ENCODE measurements at places on chromosomes 13 and 19.

DNA sequence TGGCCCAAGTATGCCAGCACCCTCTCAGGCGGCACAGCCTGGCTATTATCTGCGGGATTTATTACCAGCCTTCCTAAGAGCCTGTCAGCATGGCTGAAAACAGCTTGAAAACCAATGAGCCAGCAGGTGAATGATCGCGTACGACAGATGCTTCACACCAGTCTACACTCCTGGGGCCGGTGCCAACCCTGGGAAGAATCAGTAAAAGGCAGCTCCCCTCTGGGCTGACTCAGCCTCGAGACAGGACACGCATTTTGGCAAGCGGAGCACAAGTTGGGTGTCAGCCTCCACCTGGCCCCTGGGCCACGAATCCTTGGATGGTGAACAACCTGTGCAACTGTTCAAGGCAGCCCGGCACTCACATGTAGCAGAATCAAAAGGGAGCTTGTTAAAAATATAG lies 15.6 kb downstream of the EMP3 start:
- peak; percentile 69 for DNase-seq

- no peak for DNase-seq
Measured at GRCh38 chr19:17966550-17967256, at the start of gene KCNN1. KCNN1 (plus strand) TSS chr19:17967107; CDS start chr19:17973889, 6,782 bp downstream.

DNA sequence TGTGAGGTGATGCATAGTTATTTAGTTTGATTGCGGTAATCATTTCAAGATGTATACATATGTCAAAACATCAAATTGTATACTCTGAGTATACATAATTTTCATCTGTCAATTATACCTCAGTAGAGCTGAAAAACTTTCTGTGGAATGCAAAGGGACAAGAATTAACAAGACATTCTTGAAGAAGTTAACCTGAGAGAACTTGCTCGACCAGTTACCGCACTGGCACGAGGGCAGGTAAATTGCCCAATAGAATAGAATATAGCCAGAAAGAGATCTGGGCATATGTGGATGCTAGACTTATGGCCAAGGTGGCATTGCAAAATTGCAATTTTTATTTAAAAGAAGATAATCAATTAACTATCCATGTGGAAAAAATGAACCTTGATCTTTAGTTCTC lies 42.3 kb upstream of the GJB6 start:
- no peak for DNase-seq

DNA sequence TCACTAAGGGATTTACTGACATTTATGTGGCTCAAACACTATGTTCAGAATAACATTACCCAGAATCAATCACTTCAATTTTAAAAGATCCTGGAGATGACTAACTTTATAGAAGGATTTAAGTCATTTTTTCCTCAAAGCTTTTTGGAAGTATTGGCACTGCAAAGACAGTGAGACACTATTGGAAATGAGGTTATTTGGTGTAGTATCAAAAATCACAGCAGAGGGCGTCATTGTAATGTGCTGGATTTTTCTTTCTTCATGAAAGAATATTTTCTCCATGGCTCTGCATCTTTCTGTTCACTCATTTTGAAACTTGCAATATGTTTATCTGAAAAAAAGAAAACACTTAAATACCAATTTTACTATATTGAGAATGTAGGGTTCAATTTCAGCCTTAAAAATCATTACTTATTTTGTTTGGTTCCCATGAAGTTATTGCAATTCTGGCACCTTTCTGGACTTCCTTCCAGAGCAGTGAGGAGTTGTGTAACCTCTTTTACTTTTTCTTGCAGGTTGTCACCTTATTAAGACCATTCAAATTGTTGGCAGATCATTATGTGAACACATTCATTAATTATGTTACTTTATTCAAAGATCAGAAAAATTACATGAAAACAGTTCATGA lies 3.7 kb upstream of the CSNK1A1L start:
- DNase-seq = peak; percentile 23

DNA sequence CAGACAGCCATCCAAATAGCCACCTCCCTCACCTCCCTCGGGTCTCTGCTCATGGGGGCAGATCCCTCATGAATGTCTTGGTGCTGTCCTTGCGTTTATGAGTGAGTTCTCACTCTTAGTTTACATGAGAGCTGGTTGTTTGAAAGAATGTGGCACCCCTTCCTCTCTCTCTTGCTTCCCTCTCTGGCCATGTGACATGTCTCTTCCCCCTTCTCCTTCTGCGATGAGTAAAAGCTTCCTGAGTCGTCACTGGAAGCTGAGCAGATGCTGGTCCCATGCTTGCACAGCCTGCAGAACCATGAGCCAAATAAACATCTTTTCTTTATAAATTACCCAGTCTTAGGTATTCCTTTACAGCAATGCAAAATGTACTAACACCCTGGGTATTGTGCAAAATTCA lies 208.7 kb downstream of the LACC1 start:
- no peak for DNase-seq

GRCh38 chr13:24863748-24864540 lies 100.0 kb downstream of the RNF17 start:
- no peak for DNase-seq

- DNase-seq = no peak
Measured at GRCh38 chr19:8481616-8482015, 20.8 kb downstream of the PRAM1 start.

DNA sequence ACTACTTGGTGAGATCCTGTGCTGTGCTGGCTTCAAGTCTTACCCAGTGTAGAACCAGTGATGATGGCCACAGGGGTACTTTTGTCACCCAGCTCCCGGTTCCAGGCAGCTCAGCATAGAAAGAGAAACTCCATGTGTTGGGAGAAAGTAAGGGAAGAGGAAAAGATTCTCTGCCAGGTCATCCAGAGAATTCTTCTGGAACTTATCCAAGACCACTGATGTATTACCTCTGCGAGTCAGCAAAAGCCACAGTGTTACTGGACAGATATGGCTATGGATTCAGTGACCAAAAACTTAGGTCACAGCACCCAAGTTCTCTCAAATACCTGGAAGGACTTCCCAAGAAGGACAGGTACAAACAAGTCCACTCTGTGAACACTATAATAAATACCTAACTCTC lies 399.5 kb upstream of the MIR17HG start:
- DNase-seq = peak; percentile 16

GRCh38 chr19:30207357-30207756 lies 164.8 kb upstream of the ZNF536 start:
- DNase-seq = no peak

DNA sequence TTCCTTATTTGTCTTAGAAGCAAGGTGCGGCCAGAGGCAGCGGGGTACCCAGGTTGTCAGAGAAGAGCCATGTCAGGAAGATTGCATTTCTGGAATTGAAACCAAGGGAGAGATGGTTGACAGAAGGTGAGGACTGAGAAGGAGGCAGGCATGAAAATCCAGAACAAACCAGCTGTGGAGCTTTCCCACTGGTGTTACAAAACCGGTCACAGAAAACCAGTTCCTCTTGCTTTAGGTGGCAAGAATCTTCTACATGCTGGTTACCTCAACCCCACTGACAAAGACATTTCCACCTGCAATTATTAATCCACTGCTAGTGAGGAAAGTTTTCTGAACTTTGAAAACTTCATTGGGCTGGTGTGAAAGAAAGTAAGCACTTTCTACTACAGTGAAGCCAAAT lies 64.0 kb upstream of the MED4 start:
- DNase-seq = no peak

DNA sequence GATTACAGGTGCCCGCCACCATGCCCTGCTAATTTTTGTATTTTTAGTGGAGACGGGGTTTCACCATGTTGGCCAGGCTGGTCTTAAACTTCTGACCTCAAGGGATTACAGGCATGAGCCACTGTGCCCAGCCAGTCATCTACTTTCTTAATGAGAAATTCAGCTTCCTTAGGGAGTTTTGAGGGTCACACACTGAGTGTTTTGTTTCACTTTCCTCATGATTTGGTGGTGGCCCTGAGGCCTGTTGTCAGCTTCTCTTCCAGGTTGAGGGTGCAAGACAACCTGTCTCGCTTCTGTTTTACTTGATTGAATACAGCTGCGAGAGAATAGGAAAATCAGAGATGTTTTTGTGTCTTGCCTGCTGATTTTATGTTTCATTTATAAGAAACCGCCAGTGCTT lies 9.9 kb downstream of the FRY start:
- no peak for DNase-seq

GRCh38 chr13:110347535-110348308 lies 40.6 kb downstream of the COL4A2 start:
- DNase-seq = peak; percentile 89

- DNase-seq = peak; percentile 85
Measured at GRCh38 chr19:19203012-19203856, at the start of gene NR2C2AP. NR2C2AP (minus strand) TSS chr19:19203414; CDS start chr19:19203060, 354 bp downstream.

DNA sequence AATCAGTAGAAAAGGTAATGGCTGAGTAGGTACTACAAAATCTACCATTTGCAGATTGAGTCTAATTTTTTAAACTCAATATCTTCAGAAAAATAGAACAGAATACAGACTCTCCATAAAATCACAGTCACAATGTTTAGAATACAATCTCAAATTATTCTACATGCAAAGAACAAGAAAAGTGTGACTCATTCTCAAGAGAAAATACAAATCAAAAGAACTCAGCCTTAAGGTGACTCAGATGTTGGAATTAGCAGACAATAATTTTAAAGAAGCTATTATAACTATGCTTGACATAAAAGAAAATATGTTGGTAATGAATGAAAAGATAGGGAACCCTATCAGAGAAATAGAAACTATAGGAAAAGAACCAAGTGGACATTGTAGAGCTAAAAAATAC lies 78.9 kb downstream of the RXFP2 start:
- no peak for DNase-seq

Measured in A172 (cell line).